Epithelial cell of proximal tubule (primary cell): ENCODE measurements at places on chromosomes 7 and 10.

GRCh38 chr7:144709066-144709465 is 126.8 kb downstream of the TPK1 start:
- no peak for DNase-seq

DNA sequence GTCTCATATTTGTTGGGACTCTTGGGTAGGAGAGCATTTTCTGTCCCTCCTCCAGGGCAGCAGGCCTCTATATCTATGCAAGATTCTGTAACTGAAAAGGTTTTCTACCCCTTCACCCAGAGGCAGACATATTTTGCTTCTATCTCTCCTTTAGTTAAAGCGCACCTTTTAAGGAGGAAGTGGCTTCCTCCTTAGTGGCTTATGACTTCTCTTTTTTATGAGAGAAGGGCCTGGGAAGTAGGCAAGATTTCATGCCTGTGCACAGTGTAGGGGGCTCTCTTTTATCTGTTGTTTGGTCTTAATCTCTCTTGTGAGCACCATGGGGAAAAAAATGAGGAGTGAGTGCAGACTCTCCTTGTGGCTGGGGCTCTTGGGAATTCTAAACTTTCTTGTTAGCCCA is 122.1 kb downstream of the LRMDA start:
- DNase-seq, result no peak

DNA sequence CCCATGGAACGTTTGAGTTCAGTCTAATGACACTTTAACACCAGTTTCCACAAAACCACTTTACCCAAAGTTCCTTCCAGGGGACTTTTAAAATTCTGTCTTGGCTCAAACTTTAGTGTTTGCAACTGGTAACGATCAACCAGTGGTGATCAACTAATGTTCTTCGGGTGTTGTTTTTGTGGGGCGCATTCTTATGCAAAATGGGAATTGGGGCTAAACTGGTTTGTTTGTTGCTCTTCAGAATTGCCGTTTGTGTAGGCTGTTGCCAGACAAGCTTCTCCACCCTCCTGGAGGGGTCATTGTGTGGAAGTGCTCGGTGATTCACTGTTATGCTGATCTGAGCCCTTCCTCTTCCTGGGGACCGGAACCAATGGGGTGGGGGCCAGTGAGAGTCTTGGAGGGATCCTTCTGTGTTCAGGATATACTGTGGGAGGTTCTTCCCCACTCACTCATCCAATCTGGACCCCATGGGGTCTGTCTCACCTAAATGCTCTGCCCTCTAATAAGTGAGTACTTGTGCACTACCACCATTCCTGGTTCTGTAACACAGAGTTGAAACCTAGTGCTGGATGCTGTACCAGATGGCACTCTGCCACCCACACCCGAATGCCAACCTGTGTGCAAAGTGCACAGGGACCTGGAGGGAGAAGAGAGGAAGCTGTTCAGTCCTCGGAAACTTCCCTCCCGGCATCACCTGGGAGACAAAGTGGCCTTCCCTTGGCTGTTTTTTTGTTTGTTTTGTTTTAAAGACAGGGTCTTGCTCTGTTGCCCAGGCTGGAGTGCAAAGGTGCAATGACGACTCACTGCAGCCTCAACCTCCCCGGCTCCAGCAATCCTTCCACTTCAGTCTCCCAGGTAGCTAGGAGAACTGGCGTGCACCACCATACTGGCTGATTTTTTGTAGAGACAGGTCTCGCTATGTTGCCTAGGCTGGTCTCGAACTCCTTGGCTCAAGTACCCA is 2.1 kb downstream of the NFE2L3 start:
- no peak for DNase-seq

GRCh38 chr7:28748933-28749584 is 209.1 kb downstream of the TRIL start:
- DNase-seq, result peak; percentile 33

DNA sequence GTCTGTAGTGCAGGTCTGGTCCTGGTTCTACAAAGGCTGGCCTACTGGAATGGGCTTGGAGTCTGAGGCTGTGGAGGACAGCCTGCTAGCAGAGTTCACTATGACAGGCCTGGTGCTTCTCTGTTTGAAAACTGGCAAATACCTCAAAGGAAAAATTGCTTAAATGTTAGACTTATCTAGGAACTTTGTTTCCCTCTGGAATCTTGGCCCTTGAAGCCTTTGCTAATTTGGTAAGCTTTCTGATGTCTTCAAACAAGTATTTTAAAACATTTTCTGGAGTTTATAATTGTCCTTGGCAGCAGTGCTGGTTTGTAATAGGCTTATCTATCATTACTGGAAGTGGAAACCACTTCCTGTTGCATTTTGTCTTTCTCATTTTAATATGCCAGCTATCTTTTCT is 139.7 kb downstream of the TMEM26 start:
- no peak for DNase-seq

GRCh38 chr10:22649390-22649841 is 65.0 kb downstream of the PIP4K2A start:
- peak; percentile 67 for DNase-seq

DNA sequence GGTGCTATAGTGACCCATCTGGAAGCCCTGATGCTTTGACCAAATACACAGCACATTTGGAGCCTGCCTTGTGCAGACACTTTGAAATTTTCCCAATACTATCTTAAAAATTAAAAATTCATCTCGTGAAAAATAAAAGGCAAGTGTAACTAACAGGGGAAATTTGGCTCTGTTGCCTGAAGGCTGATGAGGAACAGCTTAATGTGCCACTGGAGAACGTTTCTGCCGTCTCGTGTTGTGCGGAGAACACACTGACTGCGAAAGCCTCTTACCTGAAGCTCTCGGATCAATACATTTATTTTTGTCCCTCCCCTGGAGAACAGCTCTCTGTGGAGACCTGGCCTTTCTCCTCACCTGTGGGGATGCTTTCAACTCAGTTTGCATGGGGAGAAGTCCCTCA is 77.2 kb upstream of the CHST15 start:
- DNase-seq, result no peak

GRCh38 chr10:117532451-117533107 is 10.0 kb upstream of the EMX2 start:
- DNase-seq, result no peak

DNA sequence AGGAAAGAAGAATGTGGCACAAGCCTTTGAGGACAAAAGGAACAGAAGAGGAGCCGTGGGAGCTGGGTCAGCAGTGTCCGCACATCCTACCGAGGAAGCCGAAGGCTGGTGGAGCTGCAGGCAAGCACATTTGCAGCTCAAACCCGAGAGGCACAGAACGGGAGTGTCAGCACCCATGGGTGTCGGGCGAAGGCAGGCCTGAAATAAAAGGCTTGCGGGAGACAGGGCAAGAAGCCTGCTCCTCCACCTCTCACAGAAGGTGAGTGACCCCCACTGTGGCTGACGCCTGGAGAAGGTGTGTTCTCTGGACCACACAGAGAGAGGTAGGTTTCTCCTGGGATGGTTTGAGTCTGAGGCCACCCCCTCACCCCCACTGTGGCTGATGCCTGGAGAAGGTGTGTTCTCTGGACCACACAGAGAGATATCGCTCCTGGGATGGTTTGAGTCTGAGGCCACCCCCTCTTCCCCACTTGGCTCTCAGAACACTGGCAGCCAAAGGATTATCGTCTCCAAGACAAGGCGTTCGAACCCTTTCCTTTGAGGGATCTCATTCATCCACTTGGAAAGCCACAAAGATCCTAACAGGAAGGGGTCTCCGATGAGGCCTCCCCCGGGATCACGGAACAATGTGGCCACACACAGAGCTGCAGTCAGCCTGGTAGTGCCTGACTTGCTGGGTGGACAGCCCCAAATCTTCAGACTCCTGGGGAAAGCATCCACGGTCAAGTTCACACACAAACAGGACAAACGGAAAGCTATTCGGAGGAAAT is 21.6 kb upstream of the GTPBP4 start:
- DNase-seq, result no peak

DNA sequence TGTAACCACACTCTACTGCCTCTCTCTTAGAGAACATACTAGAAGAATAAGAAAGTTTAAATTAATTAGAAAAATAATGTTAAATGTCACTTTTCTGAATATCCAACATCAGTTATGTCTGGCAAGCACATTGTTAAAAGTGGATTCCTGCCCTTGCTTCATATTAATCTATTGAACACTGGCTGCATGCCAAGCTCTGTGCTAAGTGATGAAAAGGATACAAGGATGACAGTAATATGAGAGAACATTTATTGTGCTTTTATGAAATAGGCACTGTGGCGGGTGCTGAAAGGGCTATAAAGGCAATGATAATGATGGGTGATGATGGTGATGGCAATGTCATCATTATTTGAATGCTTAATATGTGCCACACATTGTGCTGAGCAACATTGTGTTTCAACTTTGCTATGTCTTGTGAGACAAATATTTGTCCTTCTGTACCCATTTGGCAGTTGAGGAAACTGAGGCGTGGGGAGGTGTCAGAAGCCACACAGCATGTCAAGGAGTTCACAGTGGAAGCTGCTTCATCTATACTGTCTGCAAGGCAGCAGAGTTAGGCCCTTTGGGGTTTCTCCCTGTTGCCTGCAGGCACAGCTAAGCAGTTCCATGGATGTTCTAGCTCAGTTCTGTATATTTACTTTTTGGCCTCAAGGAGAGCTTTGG is 64.2 kb upstream of the RAPGEF5 start:
- DNase-seq, result no peak

DNA sequence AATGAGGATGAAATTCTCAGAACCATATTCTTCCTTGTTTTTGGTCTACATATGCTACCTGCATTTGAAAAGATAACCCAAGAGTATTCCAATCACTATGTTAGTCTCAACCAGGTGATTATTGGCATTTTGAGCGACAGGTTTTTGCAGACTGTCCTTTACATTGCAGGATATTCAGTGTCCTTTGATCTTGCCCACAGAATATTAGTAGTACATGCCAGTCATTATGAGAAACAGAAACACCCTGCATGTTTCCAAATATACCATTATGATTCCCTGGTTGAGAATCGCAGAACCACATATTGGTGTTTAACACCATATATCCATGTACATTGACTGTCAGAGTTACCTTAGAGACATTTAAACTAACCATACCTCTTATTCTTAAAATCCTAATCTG is 30.6 kb downstream of the TMEM243 start:
- no peak for DNase-seq

GRCh38 chr7:140236626-140237025 is 59.8 kb upstream of the KDM7A start:
- no peak for DNase-seq

DNA sequence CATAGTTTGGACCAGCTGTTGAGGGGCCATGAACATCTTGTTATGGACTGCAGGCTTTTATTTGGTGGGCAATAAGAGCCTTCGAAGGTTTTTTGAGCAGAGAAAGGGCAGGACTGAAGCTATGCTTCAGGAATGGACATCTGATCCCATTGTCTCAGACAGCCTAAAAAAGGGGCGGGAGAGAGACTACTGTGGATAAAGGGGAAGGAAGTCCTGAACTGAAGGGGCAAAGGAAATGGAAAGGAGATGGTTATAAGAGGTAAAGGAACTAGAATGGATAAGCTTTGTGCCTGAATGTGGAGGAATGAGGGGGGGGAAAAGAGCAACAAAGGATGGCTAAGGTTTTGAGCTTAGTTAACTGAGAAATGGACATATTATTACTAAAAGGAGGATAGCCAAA is 172.5 kb downstream of the SKAP2 start:
- DNase-seq, result no peak

- no peak for DNase-seq
Measured at GRCh38 chr10:26914898-26915297, 54.1 kb upstream of the ABI1 start.

DNA sequence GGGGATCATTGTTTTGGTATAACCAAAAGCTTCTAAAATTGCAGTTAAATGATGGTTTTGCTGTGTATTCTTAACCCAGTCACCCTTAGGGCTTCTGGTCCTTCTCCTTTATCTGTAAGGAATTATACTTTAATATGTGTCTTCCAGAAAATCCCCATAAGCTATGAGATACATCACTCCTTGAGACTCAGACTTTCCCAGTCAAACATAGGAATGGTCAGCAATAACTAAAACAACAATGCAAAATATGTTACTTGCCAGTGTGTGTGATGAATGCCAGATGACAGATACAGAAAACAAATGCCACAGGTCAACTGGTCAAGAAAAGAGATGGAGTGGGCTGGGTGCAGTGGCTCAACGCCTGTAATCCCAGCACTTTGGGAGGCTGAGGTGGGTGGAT is 10.1 kb downstream of the ADD3 start:
- DNase-seq, result no peak

GRCh38 chr10:132994185-132994796 is 51.9 kb upstream of the CFAP46 start:
- no peak for DNase-seq

DNA sequence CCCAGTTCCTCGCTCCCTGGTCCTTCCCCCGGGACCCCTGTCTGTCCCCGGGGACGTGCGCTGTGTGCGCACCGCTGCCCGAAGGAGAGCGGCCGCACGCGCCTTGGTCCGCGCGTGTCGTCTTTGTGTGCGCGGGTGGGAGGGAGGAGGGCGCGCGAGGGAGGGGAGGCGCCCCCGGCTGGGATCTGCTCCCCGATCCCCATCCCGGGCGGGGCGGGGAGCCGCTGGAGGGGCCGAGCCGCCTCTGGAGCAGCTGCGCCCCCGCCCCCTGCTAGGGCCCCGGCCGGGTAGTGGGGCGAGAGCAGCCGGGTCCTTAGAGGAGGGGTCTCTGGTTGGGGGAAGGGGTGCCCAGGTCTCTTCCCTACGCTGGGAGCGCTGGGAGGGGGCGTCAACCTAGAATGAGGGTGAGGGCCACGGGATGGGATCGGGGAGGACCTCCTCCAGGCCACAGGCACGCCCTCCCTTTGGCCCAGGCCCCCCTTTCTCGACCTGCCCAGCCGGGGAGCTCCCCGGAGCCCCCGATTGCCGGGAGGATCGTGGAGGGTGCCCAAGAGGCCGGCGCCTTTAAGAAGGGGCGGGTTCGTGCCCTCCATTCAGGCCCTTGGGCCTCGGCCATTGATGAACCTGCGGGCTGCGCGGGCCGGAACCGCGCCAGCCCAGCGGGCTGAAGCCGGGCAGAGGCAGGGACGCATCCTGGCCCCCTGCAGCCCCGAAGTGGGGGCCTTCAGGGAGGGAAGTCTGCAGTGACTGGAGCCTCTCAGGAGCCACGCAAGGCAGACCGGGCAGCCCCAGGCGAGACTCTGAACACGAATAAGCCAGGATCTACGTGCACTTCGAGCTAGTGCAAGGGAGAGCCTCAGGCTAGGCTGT is 678 bp downstream of the SH2B2 start:
- no peak for DNase-seq
